Sigmoid colon (tissue), 7 donors: ENCODE measurements at places on chromosomes 16 and 17.

DNA sequence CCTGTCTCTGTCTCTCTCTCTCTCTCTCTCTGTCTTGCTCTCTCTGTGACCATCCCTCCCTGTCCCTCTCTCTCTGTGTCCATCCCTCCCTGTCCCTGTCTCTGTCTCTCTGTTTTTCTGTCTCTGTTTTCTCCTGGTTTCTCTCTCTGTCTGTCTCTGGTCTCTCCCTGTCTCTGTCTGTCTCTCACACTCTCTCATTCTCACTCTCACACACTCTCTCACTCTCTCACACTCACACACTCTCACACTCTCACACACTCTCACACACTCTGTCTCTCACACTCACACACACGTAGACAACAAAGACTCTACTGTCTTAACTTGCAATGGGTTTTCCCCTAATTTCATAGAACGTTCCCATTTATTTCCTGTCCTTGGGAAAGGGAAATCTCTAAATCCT lies 299.5 kb downstream of the FOXL1 start:
- no peak for DNase-seq

- no peak for DNase-seq
Observed at GRCh38 chr16:11136600-11136999, 119.4 kb downstream of the SOCS1 start.

GRCh38 chr16:3492356-3492755 lies 2.9 kb downstream of the C16orf90 start:
- DNase-seq: no peak

- no peak for DNase-seq
Observed at GRCh38 chr17:58679263-58680037, 12.4 kb downstream of the TEX14 start.

DNA sequence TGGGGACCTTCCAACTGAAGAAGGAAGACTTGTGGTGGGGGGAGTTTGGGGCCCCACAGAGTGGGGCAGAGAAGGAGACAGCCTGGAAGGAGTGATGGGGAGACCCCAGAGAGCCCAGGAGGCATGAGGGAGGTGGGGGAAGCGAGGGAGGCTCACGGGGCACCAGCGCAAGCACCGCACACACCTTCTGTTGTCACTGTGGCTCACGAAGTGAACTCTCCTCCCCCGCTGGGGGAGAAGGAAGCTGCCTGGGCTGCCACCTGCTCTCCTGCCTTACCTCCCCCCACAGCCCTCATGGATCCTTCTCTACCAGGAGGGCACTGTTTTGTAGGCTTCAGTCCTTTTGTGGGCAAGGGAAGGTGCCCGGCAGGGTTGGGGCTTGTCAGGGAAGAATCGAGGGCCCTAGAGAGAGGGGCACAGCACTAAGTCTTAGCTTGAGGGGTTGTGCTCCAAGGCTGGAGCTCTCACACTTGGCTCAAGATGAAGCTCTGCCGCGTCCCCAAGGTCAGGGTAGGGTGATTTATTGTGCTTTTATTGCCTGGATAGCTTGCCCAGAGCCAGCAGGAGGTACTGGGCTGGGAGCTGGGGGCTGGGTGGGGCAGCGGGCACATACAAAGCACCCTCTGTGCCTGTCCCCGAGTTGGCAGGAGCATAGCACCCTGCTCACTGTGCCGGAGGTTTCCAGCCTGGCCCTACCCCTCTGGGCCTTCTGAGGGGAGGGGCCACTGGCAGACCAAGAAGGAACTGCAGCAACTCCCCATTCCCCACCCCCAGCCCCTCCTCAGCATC lies 4.6 kb upstream of the STARD3 start:
- peak; percentile 72 for DNase-seq

- DNase-seq: no peak
Observed at GRCh38 chr17:63447471-63448009, 1.4 kb upstream of the CYB561 start.

GRCh38 chr17:81367171-81367570 lies 28.1 kb upstream of the BAHCC1 start:
- DNase-seq: no peak
